Aortic smooth muscle cell (primary cell): ENCODE measurements at places on chromosomes 3 and 15. TPM values are rescaled to one million over a fixed set of nuclear protein-coding genes. Genes with fewer than 3 reads are reported as not detected.

Gene FAM174B
- 4.4 and 5.0 TPM in 2 replicates for total RNA-seq

Gene ITIH3
- 1.1 and 2.8 TPM in 2 replicates for total RNA-seq

Gene C15orf40
- total RNA-seq: 10.3 and 10.9 TPM in 2 replicates

Gene P2RY1
- 1.2 and 1.7 TPM in 2 replicates for total RNA-seq

Gene APEH
- 132 and 152 TPM in 2 replicates for total RNA-seq

Gene HIGD2B
- 0.13 TPM in 1 of 2 replicates, not detected in the other for total RNA-seq

Gene CD80
- 0.13 TPM in 1 of 2 replicates, not detected in the other for total RNA-seq

Gene IL17RC
- total RNA-seq: 29.2 and 36.5 TPM in 2 replicates

Gene SERPINI1
- 6.3 and 11.8 TPM in 2 replicates for total RNA-seq

Gene LNP1
- 5.0 and 7.3 TPM in 2 replicates for total RNA-seq

Gene P2RY14
- not detected in 2 replicates for total RNA-seq

Gene PARP15
- total RNA-seq: 0.26 and 0.31 TPM in 2 replicates

Gene RHOV
- total RNA-seq: 0.06 TPM in 1 of 2 replicates, not detected in the other

Gene ERICH6
- total RNA-seq: 0.06 and 0.13 TPM in 2 replicates

Gene TUSC7
- total RNA-seq: not detected in 2 replicates

Gene POLQ
- total RNA-seq: 5.3 and 7.0 TPM in 2 replicates

Gene C3orf49
- total RNA-seq: not detected in 2 replicates

Gene CDV3
- 135 and 150 TPM in 2 replicates for total RNA-seq

Gene ATOSA
- 24.4 and 37.7 TPM in 2 replicates for total RNA-seq

Gene C3orf22
- total RNA-seq: not detected in 2 replicates

Gene SI
- total RNA-seq: not detected in 2 replicates

Gene SNTN
- total RNA-seq: not detected in 2 replicates

Gene KCNMB3
- total RNA-seq: 0.92 and 1.8 TPM in 2 replicates

Gene COL8A1
- 7.2 and 34.6 TPM in 2 replicates for total RNA-seq

Gene SERINC4
- under 0.01 and 0.06 TPM in 2 replicates for total RNA-seq

Gene SYNPR
- total RNA-seq: not detected in 2 replicates

Gene UPK1B
- total RNA-seq: 0.06 and 0.40 TPM in 2 replicates

Gene KCTD6
- total RNA-seq: 7.8 and 7.9 TPM in 2 replicates

Gene OR5K2
- total RNA-seq: not detected in 2 replicates

Gene IL12A
- total RNA-seq: 0.19 TPM in 1 of 2 replicates, not detected in the other

Gene IL16
- 0.37 and 0.40 TPM in 2 replicates for total RNA-seq

Gene DUOX2
- total RNA-seq: not detected in 2 replicates

Gene NR1I2
- under 0.01 and 0.06 TPM in 2 replicates for total RNA-seq

Gene GABRR3
- total RNA-seq: not detected in 2 replicates

Gene CCK
- 0.19 TPM in 1 of 2 replicates, not detected in the other for total RNA-seq

Gene CSTA
- total RNA-seq: 0.66 TPM in 1 of 2 replicates, not detected in the other

Gene ITGA11
- 24.3 and 43.8 TPM in 2 replicates for total RNA-seq
